Activated CD4-positive, alpha-beta T cell treated with anti-CD3 and anti-CD28 coated beads, Interleukin-2, amount 50 U/mL, for 1 hour (primary cell): ENCODE measurements at places on chromosomes 6 and 20.

- no peak for DNase-seq
Measured at GRCh38 chr6:72552938-72553337, 68.9 kb upstream of the KCNQ5 start.

DNA sequence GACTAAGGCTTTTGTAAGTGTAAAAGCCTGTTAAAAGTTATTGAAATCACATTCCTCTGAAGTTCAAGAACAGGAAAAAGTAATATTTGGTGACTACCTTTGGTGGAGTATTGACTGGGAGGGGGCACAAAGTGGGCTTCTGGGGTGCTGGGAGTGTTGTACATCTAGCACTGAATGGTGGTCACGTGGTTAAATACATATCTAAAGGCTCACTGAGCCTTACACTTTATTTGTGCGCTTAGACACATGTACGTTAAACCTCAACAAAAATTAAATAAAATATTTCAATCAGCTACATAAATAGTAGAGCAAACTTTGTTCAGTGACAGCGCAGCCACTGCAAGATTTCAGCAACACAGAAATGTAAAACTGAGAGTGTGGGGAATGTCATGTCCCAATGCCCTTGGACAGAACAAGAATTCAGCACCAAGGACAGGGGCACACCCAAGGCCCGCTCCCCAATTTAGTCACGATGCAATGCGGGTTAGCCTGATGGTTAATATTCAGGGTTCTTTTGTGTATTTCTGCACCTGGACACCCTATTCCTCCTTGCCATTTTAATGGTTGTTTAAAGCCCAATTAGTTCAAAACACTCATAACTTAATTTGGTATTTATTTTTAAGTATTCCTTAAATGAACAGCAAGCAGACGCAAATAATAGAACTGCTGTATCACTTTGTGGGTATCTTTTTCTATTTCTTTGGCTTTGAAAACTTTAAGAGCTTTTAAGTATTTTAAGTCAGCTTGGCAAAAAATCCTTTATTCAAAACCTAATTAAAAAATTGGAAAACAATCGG is 37.4 kb downstream of the ANGPT4 start:
- DNase-seq: peak; percentile 11

DNA sequence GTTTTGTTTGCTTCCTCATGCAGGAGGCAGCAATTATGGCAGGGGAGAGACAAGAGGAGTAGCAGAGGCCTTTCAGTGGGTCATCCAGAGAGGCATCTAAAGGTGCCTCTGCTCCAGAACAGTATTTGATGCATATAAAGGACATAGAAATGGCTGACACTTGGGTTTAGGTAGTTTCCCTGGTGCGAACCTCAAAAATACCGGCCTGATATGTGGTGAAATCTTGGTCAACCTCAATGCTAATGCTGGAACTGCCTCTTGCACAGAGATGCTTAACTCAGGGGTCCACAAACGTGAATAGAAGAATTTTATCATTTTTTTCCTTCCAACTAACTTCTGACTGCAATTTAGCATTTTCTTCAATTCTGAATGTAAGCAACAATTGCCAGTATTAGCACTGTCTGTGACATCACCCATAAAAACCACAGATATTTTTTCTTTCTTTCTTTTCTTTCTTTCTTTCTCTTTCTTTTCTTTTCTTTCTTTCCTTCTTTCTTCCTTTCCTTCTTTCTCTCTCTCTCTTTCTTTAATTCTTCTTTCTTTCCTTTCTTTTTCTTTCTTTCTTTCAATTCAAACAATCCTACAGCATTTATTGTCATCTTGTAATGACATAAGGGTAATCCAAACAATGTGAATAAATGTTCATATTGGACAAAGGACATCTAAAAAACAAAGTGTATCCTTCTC is 180.0 kb upstream of the UST start:
- no peak for DNase-seq

GRCh38 chr6:42017021-42017643 is 33.2 kb upstream of the TAF8 start:
- DNase-seq: no peak

DNA sequence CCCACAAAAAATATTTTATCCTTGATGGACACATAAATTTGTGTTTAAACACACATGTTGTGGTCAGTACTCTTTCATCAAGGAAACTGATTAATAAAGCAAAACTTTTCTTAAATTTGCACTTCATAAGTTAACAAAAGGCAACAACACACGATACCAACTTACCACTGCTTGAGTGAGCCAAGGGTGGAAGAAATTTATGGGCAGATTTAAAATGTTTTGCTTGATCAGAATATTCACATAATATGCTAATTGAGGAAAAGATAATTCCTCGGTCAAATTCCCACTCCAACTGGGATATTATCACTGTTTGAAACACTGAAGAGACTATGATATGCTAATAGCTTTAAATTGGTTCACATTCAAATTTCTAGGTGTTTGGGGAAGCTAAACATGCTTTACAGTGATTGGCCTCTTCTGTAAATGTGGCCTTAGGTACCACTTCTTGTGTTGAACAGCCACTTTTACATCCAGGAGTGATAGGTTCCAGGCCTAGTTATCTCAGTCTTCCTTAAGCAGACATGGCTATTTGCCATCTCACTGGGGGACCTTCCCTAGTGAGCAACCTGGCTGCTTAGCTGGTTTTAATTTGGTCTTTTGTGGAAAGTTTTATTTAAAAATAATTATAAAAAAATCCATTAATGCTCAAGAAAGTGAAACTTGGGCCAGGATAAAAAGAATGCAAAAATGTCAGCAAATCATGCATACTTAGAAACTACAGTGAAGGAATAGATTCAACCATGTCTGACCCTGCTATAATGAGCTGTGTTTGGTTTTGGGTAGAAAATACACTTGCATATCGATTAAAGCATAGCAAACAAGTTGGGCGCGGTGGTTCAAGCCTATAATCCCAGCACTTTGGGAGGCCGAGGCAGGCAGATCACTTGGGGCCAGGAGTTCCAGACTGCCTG is 221.2 kb upstream of the MAP3K7 start:
- DNase-seq: no peak

GRCh38 chr6:37007340-37008043 is 2.0 kb downstream of the FGD2 start:
- no peak for DNase-seq

- DNase-seq: no peak
Measured at GRCh38 chr6:103570431-103570830, 1289.3 kb downstream of the HACE1 start.

DNA sequence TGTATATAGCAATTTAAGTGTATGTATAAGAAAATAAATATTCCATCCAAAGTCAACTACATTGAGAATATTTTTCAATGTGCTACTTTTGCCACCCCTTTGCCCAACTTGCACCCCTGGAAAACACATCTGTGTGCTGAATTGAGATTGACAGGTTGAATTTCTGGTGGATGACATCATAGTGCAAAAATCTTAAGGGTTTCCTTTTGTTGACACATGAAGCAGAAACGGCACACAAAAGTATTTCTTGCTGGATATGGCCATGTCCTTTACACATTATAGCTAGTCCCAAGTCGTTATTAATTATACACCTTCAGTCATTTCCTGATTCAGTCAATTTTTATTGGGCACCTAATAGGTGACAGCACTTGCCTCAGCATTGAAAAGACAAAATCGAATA is 188.7 kb upstream of the FBXL4 start:
- no peak for DNase-seq

DNA sequence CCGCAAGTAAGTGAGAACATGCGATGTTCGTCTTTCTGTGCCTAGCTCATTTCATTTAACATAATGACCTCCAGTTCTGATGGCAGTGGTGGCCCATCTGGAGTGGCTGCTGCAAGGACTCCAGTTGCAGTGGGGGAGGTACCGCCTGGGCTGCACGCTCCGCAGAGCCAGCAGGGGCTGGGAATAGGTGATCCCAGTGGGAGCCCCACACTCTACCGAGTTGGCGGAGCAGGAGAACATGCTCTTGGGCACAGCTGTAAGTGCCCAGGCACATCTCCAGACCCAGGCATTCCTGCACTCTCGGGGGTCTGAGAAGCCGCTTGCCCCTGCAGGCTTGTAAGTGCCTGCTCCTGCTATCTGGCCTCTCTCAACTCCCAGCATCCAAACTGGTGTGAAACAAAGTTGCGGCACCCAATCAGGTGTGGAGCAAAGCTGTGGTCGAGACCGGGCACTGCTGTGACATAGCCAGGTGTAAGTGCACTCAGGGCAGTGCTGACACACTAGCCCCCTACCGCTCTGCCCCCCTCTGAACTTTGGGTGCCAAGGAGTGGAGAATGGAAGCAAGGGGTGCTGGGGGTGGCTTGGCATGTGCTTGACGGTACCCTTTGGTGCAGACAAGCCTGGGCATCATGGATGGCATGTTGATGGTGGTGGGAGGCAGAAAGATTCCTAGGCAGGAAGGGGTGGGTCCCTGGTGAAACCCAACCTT is 130.2 kb downstream of the HTR1B start:
- no peak for DNase-seq

GRCh38 chr6:152932865-152933264 is 50.0 kb downstream of the FBXO5 start:
- no peak for DNase-seq

GRCh38 chr6:35678814-35679213 is 9.9 kb downstream of the FKBP5 start:
- DNase-seq: no peak

DNA sequence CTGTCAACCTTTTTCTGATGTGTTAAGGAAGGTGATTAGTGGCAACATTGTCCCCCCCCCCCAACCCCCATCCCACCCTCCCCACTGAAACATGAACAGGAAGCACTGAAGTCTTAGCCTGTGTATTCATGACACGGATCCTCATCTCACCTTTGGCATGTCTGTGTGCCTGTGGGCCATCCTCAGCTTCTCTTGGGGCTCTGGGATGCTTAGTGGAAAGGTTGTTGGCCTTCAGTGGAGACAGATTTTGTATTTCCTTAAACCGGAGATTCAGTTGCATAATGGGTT is 93.6 kb downstream of the RREB1 start:
- no peak for DNase-seq

DNA sequence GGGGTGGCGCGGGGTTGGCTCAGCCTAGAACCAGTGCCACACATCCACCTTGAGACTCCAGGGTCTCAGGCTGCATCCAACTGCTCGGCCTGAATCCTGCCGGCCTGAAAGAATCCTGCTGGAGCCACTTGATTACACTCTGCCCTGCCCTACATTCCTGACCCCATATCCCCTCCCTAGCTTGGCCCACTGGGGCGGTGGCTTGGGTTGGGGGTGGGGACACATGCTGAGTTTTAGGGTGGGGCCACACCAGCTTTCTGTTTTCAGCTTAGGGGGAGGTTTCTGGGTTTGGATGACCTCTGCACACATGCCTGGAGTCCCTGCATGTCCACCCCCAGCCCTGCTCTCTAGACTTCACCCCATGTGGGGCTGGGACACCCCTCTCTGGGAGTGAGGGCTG is 6.8 kb downstream of the ITPR3 start:
- no peak for DNase-seq

- no peak for DNase-seq
Measured at GRCh38 chr6:37222992-37223391, 34.6 kb upstream of the TBC1D22B start.

- DNase-seq: no peak
Measured at GRCh38 chr6:17932330-17932852, 55.0 kb downstream of the KIF13A start.

GRCh38 chr20:19688031-19688806 is 69.8 kb upstream of the RIN2 start:
- DNase-seq: peak; percentile 3

DNA sequence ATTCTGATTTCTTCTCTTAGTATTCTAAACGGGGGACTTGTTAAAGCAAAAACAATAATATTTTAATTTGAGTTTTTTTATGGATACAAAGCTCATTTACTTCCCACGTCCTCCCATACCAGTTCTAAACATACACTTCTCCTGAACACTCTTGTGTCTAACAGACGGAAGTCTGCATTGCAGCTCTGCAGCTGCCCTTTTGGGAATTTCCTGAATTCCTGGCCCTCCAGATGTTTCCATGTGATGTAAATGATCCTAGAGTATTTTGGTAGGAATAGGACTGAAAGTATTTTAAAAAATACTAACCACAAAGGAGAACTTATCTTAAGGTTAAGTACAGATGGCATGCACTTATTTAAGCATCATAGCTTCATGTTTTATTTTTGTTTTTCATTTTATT is 886.7 kb downstream of the TBC1D32 start:
- DNase-seq: no peak

- DNase-seq: no peak
Measured at GRCh38 chr6:145031001-145031400, 704.3 kb downstream of the EPM2A start.

DNA sequence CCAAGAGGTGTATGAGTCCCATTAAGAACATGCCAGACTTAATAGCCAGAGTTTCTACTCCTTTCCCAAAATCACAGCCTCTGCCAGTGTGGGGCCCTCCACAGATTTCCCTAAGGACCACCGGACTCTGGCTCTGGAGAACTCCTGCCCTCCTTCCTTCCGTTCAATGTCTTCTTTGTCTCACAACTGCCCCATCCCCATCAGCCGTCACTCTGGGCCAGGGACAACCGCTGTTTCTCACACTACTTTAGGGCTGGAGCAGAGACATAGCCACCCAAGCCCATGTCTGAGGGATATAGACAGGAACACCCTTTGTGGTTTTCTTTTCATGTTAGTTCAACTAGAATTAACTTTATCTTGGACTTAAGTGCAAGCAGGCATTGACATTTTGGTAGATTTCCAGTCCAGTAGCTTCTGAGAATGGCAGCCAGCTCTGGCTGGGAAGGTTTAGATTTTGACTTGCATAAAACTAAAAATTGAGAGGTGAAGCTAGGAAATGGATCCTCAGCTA is 6.7 kb upstream of the ACSS1 start:
- no peak for DNase-seq

DNA sequence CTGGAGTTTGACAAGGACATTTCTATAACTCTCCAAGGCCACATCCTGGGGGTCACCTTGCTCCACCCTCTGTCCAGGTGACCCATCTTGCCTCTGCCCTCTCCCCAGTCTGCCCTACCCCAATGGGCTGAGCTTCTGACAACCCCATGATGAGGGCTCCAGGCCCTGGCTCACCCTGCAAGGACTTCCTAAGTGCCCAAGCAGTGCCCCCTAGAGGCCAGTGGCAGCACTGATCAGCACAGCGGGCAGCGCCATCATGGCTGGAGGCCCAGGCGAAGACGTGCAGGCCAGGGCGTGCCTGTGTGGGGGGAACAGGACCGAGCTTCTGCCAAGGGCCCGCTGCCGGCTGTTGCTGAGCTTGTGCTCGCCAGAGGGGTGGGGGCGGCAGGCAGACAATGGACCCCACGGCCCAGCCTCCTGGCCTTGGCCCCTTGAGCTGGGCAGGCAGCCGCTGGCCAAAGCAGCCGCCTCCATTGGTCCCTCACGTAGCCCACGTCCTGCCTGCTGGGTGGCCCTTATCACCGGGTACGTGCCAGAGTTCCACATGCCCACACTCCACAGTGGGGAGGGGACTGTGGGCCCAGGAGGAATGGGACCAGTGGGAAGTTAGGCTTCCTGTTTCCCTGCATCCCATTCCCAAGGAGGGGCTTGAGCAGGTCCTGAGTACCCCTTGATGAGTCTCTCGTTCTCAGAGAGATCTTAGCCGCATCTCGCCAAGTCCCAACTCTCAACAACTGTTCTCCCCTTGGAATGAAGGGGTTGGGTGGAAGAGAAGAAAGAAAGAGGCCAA is 64.3 kb downstream of the MRPL14 start:
- no peak for DNase-seq

- no peak for DNase-seq
Measured at GRCh38 chr6:52984247-52984646, 10.8 kb downstream of the GSTA4 start.
